HTR-8/SVneo (cell line): ENCODE measurements at places on chromosomes 5 and 9.

DNA sequence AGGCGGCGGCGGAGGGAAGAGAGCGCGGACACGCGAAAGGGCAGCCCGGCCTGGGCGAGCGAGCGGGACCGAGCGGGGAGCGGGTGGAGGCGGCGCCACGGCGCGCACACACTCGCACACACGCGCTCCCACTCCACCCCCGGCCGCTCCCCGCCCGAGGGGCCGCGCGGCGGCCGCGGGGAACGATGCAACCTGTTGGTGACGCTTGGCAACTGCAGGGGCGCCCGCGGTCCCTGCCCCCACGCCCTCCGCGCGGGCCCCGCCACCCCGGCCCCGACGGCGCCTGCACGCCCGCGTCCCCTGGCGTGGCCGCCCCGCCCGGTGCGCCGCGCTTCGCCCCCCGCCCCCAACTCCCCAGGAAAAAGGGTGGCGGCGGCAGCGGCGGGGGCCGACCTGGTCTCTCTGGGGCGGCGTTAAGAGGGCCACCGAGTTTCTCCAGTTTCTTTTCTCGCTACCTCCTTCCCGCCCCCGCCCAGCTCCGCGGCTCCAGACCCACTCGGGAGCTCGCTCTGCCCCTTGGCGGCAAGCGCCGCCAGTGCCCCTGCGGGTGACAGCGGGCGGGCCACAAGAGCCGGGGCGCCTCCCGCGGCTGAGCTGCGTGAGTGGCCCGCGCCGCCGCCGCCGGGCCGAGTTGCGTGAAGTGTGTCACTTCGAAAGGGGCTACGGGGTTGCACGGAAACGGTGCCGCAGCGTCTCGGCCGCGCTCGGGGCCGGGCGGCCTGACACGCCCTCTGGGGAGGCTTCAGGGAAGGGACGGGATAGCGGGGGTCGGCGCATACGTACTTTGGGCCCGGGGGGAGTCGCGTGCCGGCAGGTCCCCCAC, at the start of gene NR3C1:
Gene NR3C1 (minus strand): TSS at position 94 of the 823 bp plus-strand sequence. CDS start 2,847 bp downstream, outside the sequence.
- peak; percentile 60 for DNase-seq

GRCh38 chr9:134066913-134067851, 644 bp downstream of the BRD3 start:
- DNase-seq: no peak

DNA sequence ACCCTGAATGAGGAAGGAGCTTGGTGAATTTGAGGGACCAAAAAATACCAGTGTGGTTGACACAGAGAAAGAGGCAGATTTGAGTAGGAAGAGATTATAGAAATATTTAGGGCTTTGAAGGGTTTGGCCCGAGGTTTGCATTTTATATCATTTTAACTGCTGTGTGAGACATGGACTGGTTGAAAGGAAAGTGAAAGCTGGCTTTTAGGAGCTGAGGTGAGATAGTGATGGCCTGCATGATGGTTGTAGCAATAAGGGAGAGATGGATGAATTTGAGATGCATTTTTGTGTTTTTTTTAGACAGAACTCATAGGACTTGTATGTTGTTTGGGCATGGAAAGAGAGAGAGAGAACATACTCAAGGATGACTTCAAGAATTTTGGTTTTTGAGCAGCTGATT, 21.7 kb downstream of the FER start:
- DNase-seq: no peak

GRCh38 chr5:111782216-111782615, 25.2 kb upstream of the NREP start:
- DNase-seq: no peak

DNA sequence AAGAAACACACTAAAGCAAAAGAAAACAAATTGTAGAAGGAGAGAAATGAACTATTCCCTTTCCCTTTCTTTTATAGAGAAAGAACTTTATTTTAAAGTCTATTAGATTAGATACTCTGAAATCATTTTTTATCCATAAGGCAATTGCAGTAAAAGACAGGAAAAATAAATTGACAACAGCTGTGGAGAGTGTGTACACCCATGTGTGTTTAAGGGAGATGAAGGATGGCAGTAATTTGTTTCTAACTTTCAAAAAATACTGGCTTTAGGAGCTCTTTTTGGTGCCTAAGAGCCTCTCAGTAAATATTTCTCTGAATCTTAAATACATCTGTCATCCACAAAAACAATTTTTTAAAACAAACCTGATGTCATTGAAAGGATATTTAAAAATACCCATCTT, 18.3 kb upstream of the ARL14EPL start:
- DNase-seq: no peak

- peak; percentile 92 for DNase-seq
Observed at GRCh38 chr5:5351288-5351979, 71.0 kb upstream of the ICE1 start.

GRCh38 chr5:89133129-89133528, 250.1 kb upstream of the MEF2C start:
- DNase-seq: no peak

- DNase-seq: no peak
Observed at GRCh38 chr5:136891175-136891972, 526.0 kb upstream of the TRPC7 start.

DNA sequence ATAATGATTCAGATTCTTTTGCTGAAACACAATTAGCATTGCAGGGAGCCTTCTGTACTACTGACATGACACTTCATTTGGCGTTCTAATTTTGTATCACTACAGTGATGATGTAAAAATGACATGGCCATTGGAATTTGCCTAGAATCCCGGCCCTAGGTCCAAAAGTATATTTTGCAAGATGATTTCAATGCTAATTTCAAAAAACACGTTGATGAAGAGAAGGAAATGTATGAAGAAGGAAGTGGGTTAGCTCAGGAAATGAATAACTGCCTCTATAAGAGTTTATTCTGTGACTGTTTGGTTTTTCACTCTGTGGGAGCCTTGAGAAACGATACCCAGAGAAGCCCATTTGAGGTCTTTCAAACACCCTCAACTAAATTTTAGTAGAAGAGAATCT, 59.3 kb downstream of the OSTF1 start:
- no peak for DNase-seq
